ENCODE measurements at places on chromosomes 3 and 15.

DNA sequence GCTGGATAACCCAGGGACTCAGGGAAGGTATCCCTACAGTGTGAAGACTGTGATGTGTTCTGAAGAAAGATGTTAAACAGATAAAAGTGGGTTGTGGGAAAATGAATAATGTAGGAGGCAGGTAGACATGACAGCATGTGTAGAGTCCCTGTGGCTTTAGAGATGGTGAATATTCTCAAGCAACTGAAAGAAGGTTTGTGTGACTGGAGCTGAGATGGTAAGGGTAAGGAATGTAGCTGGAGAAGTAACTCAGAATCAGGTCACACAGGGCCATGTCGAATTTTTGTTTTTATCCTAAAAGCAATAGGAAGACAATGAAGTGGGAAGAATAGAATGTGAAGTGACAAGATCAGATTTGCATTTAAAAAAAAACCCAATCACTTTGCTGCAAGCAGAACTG, 53.7 kb upstream of the TRPC1 start:
- no peak for DNase-seq

- DNase-seq: no peak
Measured at GRCh38 chr3:132160198-132160597, 125.4 kb upstream of the CPNE4 start.

GRCh38 chr15:97520689-97521088, 439.8 kb upstream of the ARRDC4 start:
- no peak for DNase-seq

DNA sequence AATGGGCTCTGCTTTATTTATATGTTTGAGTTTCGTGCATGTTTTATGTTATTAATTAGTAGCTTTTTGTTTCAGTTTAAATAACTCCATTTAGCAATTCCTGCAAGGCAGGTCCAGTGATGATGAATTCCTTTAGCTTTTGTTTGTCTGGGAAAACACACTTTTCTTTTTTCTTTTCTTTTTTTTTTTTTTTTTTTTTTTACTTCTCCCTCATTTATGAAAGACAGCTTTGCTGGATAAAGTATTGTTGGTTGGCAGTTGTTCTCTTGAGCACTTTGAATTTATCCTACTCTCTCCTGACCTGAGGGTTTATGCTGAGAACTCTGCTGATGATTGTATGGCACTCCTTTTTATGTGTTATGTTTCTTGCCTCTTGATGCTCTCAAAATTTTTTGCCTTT, 35.7 kb downstream of the TMEM39A start:
- DNase-seq: no peak

DNA sequence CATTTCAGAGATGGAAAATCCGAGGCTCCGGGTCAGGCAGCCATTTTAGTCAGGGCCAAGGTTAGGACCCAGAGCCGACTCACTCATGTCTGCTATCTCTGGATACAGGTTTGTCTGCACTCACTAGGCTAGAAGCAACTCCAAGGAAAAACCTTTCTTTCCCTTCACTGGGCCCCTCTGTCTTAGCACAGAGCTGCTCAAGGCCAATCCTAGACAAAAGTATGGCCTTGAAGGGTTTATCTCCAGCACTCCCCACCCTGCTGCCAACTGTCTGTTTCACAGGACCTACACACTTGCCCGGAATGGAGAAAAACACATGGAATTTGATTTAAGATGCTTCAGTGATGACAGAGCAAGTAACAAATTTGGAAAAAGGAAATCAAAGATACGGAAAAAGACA, 25.6 kb downstream of the ACAN start:
- no peak for DNase-seq

DNA sequence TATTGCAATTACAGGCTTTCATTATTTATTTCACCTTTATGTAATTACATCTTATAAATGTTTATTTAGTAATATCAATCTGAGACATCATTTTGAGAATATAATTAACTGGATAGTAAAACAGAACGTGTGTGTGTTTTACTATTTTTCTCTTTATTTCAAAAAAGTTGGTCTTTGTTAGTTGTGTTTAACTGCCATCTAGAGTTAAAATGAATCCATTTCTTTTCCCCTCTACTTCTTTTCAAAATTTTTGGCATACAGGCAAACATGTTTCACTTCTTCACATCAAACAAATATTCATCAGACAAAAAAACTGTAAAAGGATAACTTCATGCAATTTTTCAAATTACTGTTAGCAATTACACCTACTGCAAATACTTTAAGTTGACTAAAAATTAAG, 61.1 kb downstream of the FEZF2 start:
- no peak for DNase-seq

DNA sequence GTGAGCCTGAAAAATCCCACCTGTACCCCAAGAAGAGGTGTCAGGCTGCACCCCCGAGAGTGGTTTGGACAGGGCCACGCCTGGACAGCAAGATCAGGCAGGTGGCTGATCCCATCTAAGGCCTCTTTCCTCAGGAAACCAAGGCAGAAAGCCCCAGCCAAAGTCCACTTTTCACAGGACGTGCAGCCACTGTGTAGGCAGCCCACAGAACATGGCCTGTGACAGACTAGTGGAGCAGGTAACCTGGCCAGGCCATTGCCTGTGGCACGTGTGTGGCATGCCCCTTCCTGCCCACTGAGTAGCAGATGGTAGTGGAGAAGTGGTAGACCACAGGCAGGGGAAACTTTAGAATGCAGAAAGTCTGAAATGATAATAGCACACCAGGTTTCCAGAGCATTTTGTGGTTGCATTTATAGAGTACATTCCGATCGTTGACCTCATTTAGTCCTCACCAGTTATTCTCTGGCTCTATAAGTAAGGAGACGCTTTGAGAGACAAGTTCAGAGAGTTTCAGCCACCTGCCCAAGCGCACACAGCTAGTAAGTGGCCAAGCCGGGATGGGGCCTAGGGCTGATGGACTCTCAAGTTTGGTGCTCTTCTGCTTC, 68.7 kb downstream of the AAGAB start:
- no peak for DNase-seq

GRCh38 chr15:65223996-65224395, 12.7 kb upstream of the CILP start:
- no peak for DNase-seq

GRCh38 chr15:42035435-42035761, 14.6 kb upstream of the PLA2G4E start:
- no peak for DNase-seq

DNA sequence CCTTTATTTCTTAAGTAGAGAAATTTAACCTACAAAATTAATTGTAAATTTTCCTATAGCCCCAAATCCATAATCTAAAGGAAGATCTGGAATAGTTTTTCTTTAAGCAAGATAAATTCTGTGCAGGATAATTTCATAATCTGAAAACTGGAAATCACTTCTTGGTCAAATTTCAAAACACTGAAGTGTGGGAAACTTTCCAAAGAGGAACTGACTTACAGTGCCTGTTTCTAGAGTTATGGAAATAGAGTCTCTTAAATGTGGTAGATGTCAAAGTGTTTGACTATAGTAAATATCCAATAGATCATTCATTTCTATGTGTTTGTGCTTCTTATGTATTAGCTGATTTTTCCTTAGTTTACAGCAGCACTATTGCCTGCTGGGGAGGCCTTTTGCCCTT, 1.6 kb upstream of the P2RY13 start:
- no peak for DNase-seq

GRCh38 chr3:73556520-73557372, 68.0 kb downstream of the PDZRN3 start:
- DNase-seq: no peak

DNA sequence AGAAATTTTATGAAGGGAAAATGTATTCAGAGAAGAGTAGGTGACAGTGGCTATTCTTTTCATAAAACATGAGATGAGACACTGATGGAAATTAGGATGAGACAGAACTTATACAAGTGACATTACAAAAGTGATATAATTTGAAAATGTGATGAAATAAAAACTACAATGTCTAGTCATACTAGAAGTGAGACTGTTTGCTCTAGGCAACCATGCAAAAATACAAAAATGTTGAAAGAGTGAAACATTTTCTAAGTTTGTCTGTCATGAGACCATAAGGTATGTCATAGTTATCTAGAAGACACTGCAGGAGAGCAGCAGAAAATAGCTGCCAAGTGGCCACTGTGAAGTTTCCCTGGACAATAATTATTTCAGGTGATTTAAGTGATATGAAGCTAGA, 459.5 kb downstream of the DIPK2A start:
- DNase-seq: no peak

GRCh38 chr15:82021992-82022391, 23.8 kb downstream of the MEX3B start:
- no peak for DNase-seq

DNA sequence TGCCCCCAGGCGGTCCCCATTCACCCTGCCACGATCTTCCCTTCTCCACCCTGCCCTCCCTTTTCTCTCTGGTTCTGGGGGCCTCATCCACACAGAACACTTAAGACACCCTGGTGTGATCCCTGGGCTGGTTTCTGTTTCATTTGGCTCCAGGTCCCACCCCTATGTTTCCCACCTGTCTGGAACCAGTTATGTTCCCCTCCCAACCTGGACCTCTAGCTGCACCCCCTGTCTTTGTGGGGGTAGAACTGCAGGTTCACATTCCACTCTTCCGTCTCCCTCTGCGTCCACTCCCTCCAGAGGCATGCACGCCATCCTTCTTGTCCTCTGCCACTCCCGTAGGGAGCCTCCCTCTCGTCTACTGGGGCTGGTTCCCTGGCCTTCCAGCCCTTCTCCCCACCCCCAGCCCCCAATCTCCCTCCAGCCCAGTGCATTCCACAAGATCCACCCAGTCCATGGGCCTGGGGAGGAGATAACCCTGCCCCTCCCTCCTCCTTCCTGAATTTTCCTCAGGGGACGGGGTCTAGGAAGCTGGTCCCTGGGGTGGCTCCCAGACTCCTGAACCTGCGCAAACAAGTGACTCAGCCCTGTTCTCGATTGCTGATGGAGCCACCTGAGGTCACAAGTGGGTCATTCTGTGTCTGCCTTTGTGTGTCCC, 73.8 kb downstream of the ABTB1 start:
- DNase-seq: no peak

DNA sequence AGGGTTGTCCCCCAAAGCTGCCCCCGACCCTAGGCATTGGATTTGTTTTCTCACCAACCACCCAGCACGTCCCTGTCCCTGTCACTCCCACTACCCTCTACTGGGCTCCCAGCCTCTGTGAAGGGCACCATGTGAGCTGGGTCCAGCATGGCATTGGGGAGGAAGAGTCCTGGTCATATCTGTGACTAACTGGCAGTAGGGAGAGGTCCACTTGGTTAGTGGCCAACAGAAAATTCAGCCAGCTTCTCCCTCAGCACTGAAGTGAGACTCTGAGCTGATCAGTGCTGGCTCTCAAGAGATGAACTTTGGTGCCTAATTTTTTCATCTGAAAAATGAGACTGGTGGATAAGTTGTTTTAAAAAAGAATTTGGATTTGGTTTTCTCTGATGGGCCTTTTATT, 11.3 kb upstream of the KIF23 start:
- no peak for DNase-seq

- no peak for DNase-seq
Measured at GRCh38 chr3:6250167-6250566, 610.7 kb upstream of the GRM7 start.

DNA sequence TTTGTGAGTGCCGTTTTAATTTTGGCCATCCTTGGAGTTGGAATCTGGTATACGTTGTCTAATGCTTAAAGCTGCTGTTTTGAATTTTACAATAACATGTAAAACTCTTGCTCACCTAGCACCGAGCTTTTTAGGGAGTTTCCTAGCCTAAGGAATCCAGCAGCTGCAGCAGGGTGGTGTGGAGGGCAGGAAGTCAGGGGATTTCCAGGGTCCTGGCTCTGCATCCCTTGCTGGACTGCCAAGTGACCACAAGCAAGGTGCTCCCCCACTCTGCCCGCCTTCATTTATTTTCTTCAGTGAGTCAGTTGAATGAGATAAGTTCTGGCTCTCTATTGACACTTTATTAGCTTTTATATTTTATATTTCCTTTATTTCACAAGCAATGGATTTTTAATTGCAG, 113.7 kb downstream of the ATG7 start:
- no peak for DNase-seq

DNA sequence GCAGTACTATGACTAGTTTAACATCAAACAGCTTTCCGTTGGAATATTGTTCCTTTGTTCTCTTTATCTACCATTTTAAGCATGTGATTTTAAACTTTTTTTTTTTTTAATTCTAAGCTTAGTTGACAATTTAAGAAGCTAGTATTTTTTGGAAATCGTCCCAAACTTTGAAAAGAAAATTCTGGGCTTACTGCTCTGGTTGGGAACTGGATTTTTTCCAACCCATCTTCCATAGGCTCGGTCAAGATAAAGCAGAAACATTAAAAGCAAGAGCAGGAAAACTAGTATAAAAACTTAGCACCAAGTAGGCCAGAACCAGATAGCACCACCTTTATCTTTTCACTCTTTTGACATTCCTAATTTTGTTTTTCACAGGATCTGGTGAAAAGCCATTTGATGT, 49.9 kb downstream of the TSC22D2 start:
- DNase-seq: no peak

- no peak for DNase-seq
Measured at GRCh38 chr3:8827641-8828040, 58.2 kb upstream of the OXTR start.

DNA sequence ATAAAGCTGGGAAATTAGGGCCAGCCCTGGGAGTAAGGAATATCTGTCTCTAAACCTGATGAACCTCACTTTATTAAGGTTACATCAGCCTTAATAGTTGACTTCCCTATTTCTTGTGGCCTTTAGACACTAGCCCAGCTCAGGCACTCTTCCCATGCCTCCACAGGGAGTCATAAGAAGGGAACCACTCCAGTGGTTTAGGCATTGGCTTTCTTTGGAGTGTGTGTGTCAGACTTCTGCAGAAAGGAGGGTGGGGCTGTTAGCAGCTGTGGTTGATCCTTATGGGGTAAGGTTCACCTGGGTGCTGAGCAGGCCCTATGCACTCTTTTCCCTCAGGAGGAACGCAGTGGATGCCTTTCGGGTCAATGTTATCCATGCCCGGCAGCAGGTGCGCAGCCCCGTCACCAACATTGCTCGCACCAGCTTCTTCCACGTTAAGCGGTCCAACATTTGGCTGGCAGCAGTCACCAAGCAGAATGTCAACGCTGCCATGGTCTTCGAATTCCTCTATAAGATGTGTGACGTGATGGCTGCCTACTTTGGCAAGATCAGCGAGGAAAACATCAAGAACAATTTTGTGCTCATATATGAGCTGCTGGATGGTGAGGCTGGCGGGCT, 4.0 kb downstream of the AP2M1 start:
- no peak for DNase-seq

- DNase-seq: no peak
Measured at GRCh38 chr3:76561494-76562236, 478.2 kb upstream of the ROBO2 start.

DNA sequence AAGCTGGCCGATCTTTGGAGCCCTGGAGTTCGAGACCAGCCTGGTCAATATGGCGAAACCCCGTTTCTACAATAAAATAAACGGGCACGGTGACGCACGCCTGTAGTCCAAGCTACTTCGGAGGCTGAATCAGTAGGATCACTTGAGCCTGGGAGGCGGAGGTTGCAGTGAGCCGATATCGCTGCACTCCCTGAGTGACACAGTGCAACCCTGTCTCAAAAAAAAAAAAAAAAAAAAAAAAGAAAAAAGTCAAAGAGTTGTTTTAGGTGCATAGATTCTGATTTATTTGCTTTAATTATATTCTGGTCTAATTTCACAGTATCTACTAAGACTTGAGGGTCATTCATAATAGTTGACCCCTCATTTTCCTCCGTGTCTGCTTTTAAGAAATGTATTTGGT, 1.7 kb downstream of the ARL13B start:
- no peak for DNase-seq

GRCh38 chr3:7241584-7242302, 380.8 kb downstream of the GRM7 start:
- DNase-seq: no peak

Data from T-cell (primary cell).